ENCODE measurements at places on chromosomes 6 and 20. TPM values are rescaled to one million over a fixed set of nuclear protein-coding genes. Genes with fewer than 3 reads are reported as not detected.
A peak's percentile ranks its signal among the peaks of the same experiment; 100 is the strongest.

Gene ADGRF1
- total RNA-seq = not detected

Gene RIPPLY2
- not detected for total RNA-seq

Gene RPL7L1
- 78.6 TPM for total RNA-seq

Gene IL17A
- not detected for total RNA-seq

Gene GNRH2
- total RNA-seq = 0.13 TPM

Gene C6orf62
- total RNA-seq = 67.6 TPM

Gene SNAP25
- 3.1 TPM for total RNA-seq

Gene PGC
- total RNA-seq = not detected

Gene OR2J3
- not detected for total RNA-seq

Gene NFS1
- 14.1 TPM for total RNA-seq

Gene SPTLC3
- 3.5 TPM for total RNA-seq

Gene GABRR1
- total RNA-seq = 0.40 TPM

- no peak for DNase-seq
Observed at GRCh38 chr6:5590187-5590586, 328.9 kb downstream of the FARS2 start.

GRCh38 chr20:33531047-33531877, 41.4 kb downstream of the CBFA2T2 start:
- DNase-seq = peak; percentile 81

GRCh38 chr20:51190783-51191180, 167.9 kb upstream of the KCNG1 start:
- DNase-seq = peak; percentile 26

DNA sequence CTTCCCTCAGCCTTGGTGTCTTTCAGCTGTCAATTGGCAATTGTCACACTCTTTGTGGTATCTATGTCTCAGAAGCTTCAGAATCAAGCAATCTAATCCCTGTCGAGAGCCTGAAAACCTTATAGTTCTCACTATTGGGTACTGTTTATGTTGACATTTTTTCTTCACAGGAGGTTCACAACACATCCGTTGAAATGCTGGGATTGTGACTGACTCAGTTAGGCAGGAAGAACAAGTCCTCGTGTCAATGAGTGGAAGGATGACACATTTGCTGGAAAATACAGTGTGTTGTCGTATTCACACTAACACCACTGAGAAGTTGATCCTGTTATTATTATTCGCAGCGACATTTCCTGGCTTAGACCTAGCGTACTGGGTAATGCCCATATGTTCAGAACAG, 163.9 kb upstream of the CITED2 start:
- no peak for DNase-seq

DNA sequence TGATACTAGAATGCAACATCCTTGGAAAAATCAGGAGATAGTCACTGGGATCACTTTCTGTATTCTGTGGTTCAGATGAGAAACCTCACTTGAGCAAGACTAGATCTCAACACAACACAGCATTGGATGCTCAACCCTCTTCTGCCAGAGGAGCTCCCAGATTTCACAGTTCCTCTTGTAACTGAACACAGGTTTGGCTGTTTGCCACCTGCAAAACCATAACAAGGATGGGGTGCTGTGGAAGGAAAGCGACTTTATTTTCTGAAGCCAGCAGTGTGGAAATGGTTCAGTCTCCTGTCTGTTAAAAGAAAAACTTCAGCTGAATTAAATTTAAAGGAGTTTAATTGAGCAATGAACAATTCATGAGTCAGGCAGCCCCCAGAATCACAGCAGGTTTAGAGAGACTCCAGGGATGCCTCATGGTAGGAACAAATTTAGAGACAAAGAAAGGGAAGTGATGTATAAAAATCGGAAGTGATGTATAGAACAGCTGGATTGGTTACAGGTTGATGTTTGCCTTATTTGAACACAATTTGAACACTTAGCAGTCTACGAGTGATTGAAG, 149.9 kb upstream of the UST start:
- DNase-seq = no peak

GRCh38 chr6:118285791-118286190, 262.3 kb upstream of the PLN start:
- DNase-seq = no peak

DNA sequence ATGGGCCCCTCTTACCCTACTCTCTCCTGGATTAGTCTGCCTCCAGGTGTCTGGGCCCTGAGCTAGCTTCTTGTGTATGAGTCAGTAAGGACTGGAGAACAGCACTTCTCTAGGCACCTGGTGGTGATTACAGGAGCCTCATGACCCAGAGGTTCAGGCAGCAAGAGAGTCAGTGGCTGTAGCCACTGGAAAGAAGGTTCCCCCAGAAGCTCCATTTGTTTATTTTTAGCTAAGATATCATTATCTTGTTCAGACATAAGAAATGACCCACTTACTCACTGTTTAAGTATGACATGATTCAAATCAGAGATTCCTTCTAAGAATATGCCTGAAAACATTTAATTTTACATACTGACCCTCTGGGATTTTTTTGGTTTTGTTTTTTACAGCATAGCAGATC, 23.6 kb upstream of the SLC4A11 start:
- DNase-seq = no peak

GRCh38 chr20:38034108-38034649, 633 bp downstream of the RPRD1B start:
- no peak for DNase-seq

DNA sequence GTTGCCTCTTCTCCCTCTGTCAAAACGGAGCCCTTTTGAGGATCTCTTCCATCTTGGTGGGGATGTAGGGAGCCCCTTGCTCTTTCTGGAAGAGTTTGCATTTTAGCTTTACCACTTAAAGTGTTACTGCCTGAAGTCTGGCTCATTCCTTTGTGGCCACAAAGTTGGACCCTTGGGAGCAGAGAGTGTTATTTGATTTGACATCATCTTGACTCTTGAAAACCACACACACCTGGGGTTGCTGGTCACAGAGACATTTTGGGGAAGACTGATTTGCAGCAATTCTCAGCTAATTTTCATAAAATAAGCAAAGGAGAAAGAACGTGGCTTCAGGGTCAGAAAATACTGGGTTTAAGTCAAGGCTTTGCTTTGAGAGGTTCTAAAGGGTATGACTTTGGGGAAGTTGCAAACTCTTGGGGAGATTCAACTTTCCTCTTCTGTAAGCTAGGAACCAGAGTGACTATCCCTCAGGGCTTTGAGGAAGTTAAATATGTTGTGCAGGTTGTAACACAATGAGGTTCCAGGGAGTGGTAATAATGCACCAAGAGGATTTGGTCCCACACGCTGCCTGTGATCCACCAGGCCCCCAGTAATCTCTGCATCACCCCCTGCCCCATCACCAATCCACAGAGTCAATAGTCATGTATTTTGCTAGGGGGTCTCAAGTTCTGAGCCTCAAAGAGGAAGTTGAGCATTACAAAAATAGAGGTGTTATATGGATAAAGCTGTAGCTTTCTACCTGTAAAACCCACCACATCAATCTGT, 141.6 kb upstream of the SLC24A3 start:
- no peak for DNase-seq

DNA sequence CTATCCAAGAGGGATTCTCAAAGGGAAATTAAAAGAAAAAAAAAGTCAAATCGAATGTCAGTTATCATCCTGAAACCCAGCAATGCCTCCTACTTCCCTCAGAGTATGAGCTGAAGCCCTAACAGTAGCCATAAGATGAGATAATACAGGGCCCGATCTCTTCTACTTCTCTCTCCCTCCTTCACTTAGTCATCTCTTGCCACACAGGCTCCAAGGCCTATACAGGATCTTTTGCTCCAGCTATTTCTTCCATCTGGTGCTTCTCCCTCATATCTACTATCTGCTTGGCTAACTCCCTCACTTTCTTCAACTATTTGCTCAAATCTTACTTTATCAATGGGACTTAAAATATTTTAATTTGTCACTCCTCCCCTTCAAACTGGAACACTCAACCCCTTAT, 215.3 kb downstream of the RNGTT start:
- no peak for DNase-seq

- DNase-seq = peak; percentile 54
Observed at GRCh38 chr6:154277629-154278017, 79.0 kb downstream of the IPCEF1 start.

- DNase-seq = no peak
Observed at GRCh38 chr20:25148982-25149846, 46.3 kb upstream of the ENTPD6 start.

All from muscle of leg (tissue), 16 donors.